ENCODE measurements at places on chromosomes 5 and 9. TPM values are rescaled to one million over a fixed set of nuclear protein-coding genes. Genes with fewer than 3 reads are reported as not detected.

The MYOT gene
- polyA plus RNA-seq = 0.34 TPM

DNA sequence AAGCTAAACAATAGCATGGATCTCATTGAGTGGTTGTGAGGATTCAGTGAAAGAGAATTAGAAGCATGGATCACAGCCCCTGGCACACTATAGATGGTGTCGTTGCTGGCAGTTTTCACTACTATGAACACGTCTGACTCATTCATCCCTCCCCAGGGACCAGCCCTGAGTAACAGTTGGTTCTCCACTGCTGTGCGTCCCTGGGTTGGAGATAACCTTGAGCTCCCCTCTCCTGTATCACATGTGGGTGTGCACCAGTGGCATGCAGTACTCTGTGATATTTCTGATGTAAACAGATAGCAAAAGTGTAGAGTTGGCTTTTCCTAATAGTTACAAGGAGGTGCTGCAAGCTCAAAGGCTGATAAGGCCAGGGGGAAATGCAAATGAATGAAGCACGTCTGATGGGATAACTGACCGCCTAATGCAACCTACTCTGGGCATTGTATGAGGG, 8.8 kb upstream of the LCP2 start:
- H3K27ac ChIP-seq = no peak overlapping the region
- H3K27me3 ChIP-seq = no peaks in the 10 kb centered on the region
- no peak overlapping the region for H3K4me3 ChIP-seq

- no peak for DNase-seq
- H3K27me3 ChIP-seq = no peaks in the 10 kb centered on the region
- H3K4me1 ChIP-seq = no peaks in the 10 kb centered on the region
Measured at GRCh38 chr9:119639287-119639955, 270.2 kb upstream of the BRINP1 start.

DNA sequence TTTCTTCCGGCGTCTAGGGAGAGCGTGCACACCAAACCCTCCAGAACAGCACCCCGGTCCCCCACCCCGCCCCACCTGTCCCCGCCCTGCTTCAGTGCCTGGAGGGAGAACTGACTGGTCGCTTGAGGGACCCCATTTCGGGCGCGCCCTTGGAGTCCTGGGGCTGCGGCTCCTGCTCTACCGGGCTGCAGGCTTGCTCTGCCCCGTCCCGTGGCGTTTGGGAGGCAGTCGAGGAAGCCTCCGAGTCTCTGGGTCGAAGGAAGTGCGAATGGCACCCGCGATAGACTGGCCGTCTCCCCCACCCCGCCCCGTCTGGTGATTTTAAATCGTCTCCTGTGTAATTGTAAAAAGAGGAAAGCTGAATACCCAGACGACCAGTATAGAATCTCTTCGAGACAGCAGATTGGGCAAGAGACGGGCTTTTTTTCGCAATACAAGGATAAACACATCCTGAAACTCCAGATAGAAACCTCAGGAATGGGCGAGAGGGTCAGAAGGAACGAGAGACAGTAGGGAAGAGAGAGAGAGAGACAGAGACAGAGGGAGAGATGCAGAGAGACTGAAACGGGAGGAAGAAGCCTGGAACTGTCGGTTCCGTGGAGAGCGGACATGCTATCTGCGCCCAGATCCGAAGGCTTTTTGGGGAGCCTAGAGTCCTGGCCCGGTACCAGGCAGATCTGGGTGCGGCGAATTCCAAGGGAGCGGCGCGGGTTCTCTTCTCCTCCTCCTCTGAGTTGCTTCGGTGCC, 9.9 kb downstream of the PRDM6 start:
- H3K4me3 ChIP-seq = peak overlapping the region; percentile 27
- H3K4me1 ChIP-seq = no peaks in the 10 kb centered on the region
- H3K36me3 ChIP-seq = no peaks in the 10 kb centered on the region
- DNase-seq = no peak
- no peak overlapping the region for H3K27ac ChIP-seq

The CTSV gene
- 1.8 TPM for polyA plus RNA-seq

DNA sequence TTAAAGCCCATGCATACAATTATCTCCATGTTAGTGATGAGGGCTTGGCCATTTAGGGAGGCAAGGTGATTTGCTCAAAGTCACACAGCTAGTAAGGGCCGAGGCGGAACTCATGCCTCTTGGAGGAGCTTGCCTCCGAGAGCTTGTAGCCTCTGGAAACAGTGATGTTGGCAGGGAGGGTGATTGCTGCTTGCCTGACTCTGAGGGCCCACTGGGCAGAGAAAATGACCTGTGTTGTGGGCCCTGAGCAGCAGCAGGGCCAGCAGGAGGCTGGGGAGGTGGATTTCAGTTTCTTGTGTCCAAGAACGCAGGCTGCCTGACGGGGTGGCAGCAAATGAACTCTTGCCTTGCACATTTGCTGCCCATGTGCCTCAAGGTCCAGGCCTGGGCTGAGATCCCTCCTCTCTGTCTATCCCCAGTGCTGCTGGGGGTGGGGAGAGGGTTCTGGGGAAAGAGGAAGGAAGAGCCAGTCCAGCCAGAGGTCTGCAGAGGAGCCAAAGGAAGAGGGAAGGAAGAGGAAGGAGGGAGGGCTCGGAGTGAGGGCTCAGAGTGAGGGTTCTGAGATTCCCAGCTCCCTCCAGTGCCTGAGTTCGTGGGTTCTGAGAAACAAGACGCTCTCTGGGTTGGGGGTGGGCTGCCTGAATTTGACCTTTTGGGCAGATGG, 16.2 kb upstream of the PTGS1 start:
- no peak for DNase-seq
- H3K27ac ChIP-seq = no peak overlapping the region
- no peak overlapping the region for H3K4me3 ChIP-seq
- no peaks in the 10 kb centered on the region for H3K27me3 ChIP-seq
- H3K4me1 ChIP-seq = no peaks in the 10 kb centered on the region

DNA sequence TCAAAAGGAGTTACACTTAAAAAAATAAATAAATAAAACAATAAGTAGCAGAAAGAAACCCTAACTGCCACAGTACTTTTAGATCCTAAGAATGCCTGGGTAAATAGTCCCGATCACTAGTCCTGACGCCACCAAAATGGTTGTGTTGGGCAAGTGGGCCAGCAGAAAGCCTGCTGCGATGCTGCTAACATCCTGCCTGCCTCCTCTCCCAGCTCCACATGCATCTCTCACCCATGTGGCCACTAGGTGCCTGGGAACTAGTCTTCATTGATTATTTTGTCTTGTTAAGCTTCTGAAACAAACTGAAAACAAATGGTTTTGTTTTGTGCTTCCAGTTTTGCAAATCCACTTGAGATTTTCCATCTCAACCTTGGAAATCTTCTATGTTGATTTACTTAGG, 54.4 kb upstream of the TRAF1 start:
- no peaks in the 10 kb centered on the region for H3K36me3 ChIP-seq
- H3K27ac ChIP-seq = no peak overlapping the region
- no peak for DNase-seq

The CCL21 gene
- polyA plus RNA-seq = 53.5 TPM

- H3K4me3 ChIP-seq = no peak overlapping the region
- no peak for DNase-seq
- H3K27ac ChIP-seq = no peak overlapping the region
- H3K36me3 ChIP-seq = no peaks in the 10 kb centered on the region
Measured at GRCh38 chr9:137262909-137263285, 7.8 kb downstream of the NELFB start.

DNA sequence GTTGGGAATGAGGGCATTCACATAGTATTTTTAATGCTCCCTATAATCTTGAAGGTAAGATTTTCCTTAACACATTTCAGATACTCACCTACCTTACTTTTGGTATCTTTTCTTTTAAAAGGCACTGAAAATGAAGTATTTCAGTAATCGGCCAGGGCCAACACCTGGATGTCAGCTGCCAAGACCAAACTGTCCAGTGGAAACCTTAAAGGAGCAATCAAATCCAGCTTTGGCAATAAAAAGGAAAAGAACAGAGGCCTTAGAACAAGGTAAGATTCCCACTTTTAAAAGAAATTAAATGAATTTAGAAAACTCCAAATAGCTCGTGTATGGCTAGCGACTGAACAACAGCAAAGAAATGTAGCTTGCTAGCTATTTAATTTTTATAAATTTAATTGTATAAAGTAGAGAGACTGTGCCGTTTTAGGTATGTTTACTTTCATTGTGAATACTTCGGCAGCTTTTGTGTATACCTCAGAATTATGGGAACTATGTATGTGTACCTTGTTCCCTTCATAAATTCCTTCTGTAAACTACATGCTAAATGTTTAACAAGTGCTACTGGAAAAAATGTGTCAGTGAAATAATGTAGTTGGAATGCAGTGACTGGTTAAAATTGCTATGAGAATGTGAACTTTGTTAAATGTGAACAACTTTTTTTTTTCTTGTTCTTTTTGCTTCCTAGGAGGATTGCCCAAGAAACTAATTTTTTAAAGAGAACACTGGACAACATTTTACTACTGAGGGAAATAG, 41.9 kb downstream of the CDK7 start:
- peaks cover 9% of the 10 kb centered on the region for H3K36me3 ChIP-seq
- no peak overlapping the region for H3K4me3 ChIP-seq
- no peak for DNase-seq
- no peaks in the 10 kb centered on the region for H3K4me1 ChIP-seq
- no peaks in the 10 kb centered on the region for H3K27me3 ChIP-seq

The EIF4EBP3 gene
- polyA plus RNA-seq = 55.5 TPM

DNA sequence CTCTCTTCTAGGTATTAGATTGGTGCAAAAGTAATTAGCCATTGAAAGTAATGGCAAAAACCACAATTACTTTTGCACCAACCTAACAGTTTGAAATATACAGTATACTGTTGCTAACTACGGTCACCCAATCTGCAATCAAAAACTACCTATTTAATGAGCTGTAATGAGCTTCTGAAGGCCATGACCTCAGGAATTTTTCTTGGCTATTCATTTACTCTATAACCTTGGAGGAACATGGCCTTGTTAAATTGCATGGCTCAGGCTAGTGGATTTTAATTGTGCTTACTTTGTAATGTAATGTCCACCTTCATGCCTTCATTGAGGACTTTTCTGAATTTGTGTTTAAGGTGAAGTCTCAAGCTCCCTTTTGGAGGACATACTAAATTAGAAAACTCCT, 24.7 kb downstream of the DNAH5 start:
- no peak for DNase-seq
- H3K27ac ChIP-seq = no peak overlapping the region
- no peaks in the 10 kb centered on the region for H3K4me1 ChIP-seq
- H3K27me3 ChIP-seq = no peaks in the 10 kb centered on the region
- no peak overlapping the region for H3K4me3 ChIP-seq

GRCh38 chr9:29069376-29069775, 1496.1 kb upstream of the C9orf72 start:
- no peaks in the 10 kb centered on the region for H3K27me3 ChIP-seq
- no peak for DNase-seq
- no peak overlapping the region for H3K4me3 ChIP-seq
- no peaks in the 10 kb centered on the region for H3K4me1 ChIP-seq
- no peak overlapping the region for H3K27ac ChIP-seq

The MRPL22 gene
- 27.8 TPM for polyA plus RNA-seq

- H3K27me3 ChIP-seq = no peaks in the 10 kb centered on the region
- DNase-seq = no peak
- H3K4me1 ChIP-seq = no peaks in the 10 kb centered on the region
- H3K4me3 ChIP-seq = no peak overlapping the region
Measured at GRCh38 chr5:68170826-68171558, 44.6 kb upstream of the PIK3R1 start.

GRCh38 chr5:19866090-19866450, 121.9 kb downstream of the CDH18 start:
- no peak for DNase-seq
- H3K27ac ChIP-seq = no peak overlapping the region
- H3K36me3 ChIP-seq = no peaks in the 10 kb centered on the region
- H3K27me3 ChIP-seq = no peaks in the 10 kb centered on the region

DNA sequence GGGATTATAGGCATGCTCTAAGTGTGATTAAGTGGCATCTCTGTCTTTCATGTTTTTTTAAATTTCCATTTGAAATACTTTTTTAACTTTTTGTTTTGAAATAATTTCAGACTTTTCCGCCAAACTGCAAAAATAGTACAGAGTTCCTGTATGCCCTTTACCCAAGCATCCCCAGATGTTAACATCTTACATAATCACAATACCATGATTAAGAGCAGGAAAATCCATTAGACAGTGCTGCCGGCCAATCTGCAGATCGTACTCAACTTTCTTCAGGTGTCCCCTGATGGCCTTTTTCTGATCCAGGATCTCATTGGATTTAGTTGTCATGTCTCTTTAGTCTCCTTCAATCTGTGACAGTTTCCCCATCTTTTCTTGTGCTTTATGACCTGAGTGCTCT, 49.0 kb downstream of the ERGIC1 start:
- H3K27ac ChIP-seq = no peak overlapping the region
- H3K36me3 ChIP-seq = no peaks in the 10 kb centered on the region
- DNase-seq = no peak
- H3K4me1 ChIP-seq = no peaks in the 10 kb centered on the region
- H3K4me3 ChIP-seq = no peak overlapping the region

DNA sequence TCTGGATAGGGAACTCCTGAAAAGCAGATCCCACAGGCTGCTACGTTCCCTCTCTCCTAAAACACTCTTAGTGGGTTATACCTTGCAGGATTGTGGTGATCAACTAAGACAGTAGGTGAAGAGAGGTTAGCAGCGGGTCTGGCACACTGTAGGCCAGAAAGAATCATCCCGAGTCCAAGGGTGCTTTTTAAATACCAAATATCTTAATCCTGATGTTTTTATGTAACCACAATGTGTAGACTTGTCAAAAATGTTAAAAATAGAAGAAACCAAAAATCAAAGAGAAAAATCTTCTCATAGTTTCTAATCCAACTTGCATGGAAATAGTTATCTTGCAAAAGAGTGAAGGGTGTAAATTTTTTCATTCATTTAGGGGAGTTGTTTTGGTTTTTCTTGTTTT, 52.3 kb upstream of the IFNK start:
- no peaks in the 10 kb centered on the region for H3K36me3 ChIP-seq
- H3K27ac ChIP-seq = no peak overlapping the region
- H3K4me3 ChIP-seq = no peak overlapping the region

DNA sequence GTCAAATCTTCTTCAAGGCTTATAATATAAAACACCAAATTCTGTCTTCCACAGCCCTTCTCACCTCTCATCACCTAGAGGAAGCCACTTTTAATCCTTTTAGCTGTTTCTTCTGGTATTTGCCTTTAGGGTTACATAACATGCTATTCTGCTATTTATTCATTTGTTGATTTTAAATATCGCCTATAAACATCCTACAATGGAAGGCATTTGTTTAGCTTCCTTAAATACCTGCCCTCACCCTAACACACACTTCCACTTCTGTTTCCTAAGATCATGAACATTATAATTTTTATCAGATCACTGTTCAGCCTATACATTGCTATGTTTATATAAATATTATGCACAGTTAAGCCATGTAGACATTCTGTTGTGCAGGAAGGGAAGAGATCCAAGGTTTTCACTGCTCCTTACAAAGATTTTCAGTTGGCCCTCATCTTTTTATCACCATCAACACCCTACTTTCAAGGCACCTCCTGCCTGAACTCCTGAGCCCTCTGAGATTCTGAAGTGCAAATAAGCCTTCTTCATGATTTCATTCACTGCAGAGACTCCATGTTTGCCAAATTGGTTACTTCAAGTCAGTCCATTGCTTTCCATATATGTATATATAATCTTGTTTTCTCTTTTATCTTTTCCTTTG, 356.9 kb upstream of the ACTBL2 start:
- H3K4me1 ChIP-seq = peaks cover 13% of the 10 kb centered on the region
- no peaks in the 10 kb centered on the region for H3K36me3 ChIP-seq
- H3K4me3 ChIP-seq = no peak overlapping the region
- DNase-seq = no peak
- no peaks in the 10 kb centered on the region for H3K27me3 ChIP-seq
